GOT3 (cell line): ENCODE measurements at places on chromosomes 5 and 9.

DNA sequence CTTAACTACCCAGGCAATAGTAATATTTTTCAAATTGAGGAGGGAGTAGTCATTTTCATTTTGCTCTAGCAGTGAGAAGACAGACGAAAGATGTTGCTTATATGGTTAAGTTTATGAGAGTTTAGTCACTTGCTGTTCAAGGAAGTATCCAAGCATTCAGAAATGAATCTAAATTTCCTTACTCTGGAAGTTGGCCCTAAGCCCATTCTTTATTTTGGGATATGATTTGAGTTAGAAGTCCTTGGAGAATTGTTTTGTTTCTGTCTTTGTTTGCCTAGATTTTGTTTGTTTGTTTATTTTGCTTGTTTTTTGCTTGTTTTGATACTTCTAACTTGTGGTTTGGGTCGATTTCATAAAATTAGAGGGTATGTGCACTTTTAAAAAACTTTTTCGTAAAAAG, 146.4 kb upstream of the FGF10 start:
- DNase-seq: no peak

- DNase-seq: no peak
These were observed 382.6 kb downstream of the ADGRV1 start for GRCh38 chr5:90941002-90941720.

DNA sequence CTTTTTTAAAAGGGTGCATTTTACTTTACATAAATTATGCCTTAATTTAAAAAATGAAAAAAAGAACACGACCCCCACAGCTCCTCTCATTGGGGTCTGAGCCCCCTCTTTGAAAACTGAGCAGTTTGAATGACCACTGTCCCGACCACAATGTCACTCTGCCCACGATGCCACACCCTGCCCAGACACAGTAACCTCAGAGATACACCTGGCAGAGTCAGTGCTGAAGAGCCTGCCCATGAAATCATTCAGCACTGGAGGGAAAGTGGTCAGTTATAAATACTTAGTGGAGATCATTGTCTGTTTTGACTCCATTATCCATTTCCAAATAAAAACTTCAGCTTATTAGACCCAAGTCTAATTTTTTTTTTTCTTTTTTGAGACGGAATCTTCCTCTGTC, 49.3 kb downstream of the DNAJC21 start:
- DNase-seq: no peak

DNA sequence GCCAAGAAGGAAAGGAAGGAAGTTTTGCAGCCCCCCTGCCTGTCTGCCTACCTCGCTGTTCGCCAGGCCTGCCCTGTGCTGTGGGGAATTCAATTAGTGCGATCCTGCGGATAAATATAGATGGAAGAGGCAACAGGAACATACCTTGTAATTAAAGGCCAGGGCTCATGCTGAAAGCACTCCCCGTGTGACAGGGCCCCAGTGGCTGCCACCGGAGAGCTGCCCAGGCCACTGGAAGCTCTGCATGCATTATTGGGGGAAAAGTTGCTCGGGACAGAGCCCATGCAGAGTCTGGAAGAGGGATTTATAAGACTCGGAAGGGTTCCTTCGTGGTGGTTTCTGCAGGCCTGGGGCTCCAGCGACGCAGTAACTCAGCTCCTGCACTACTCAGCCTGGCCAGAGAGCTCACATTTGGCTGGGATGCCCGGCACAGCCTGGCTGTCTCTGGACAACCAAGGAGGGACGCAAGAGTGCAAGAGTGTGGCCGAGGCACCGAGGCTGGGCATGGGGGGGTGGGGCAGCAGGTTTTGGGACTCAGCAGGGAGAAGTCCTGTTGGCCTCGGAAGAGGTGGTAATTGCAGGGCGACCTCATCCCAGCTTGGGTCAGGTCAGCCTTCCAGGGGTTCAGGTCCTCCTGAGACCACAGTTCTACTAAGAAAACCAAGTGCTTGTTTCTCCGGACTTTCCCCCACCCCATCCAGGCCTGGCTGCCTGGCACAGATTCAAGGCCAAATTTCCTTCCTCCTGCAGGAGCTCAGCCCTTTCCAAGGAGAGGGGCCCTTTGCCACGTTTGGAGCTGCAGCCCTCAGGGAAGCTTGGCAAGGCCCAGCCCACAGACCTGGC, 68.1 kb upstream of the GGTA1 start:
- DNase-seq: no peak

GRCh38 chr5:78243091-78243490, 51.4 kb downstream of the AP3B1 start:
- no peak for DNase-seq

GRCh38 chr5:79069488-79070349, at the start of the genes BHMT2 and DMGDH:
Gene BHMT2, plus strand, starts transcription at chr5:79069767. Its CDS starts 16 bp downstream, at chr5:79069783.
Gene DMGDH, minus strand, starts transcription at chr5:79069674. Its CDS starts 54 bp downstream, at chr5:79069620.
- DNase-seq: peak; percentile 22

DNA sequence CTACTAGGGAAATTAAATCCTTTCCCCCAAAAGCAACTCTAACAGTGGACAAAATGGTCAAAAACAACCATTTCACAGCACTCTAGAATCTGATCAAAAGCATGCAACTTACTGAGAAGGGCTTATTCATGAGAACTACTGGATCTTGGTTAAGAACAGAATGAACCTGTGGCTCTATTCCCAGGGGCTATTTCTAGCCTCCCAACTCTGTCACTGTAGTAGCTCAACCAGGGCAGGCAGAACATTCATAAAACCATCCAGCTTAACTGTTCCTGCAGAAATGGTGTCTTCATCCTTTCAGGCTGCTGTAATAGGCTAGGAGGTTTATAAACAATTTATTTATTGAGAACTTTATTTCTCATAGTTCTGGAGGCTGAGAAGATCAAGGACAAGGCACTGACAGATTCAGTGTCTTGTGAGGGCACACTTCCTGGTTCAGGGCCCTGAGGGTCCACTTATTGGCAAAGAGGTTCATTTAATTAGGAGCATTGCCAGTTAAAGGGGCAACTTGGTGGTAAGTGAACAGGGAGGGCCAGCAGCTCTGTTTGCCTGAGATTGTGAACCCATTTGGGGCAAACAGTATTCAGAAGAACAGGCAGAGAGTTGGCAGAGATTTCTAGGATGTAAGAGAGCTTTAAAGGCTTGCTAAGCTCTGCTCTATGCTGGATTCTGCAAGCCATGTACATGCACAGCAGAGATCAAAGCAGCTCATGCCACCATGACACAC, 238.5 kb upstream of the FBXL7 start:
- DNase-seq: no peak

DNA sequence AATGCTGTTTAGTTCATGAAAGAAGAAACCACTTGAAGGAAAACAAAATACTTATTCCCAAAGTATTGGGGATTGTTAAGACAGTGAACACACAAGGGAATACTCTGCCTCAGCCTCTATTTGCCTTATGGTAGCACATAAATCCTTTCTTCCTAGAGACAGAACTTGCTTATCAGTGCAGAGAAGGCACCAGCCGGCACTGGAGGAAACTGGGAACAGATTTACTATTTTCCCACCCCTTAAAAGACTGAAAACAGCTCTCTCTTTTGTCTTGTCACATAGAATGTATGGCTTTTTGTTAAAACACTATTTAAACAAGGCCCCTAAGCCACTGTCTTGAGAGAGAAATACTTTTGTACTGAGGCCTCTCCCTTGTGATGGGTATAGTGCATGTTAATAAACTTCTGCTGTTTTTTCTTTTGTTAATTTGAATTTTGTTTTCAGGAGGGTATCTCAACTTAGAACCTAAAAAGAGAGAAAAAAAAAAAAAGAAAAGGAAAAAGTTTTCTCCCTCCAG, 40.7 kb upstream of the EDIL3 start:
- DNase-seq: no peak

- DNase-seq: no peak
These were observed 50.1 kb downstream of the MRPL36 start for GRCh38 chr5:1749346-1750124.

- no peak for DNase-seq
These were observed 834.2 kb upstream of the DMAC1 start for GRCh38 chr9:8633784-8634183.

DNA sequence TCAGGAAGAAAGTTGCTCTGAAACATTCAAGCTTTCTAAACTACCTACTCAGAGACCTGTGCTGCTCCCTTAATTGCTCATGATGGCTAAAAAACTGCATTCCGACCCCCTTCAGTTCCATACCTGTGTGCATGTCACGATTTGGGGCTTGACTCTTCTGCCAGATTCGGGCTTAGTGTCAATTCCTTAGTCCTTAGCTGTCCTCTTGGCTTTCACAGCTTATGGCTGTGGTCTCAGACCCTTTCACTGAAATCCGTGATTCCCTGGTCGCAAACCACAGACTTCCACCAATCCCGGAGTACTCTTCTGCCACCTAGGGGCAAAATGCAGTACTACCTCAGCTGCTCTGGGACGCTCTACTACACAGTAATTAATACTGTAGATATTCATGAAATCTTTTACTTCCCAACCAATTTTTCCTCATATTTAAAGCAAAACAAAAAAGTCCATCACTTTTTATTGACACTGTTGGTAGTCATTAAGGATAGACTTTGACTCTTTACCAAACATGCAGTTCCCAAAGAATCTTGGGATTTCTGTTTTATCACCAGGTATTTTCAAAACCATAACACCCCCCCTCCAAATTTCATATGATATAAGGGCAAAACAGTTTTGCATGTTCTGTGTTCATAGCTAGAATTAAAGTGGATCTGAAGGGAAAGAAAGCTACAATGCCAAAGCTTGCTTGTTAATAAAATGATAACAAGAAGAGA, 617.4 kb downstream of the SLCO4C1 start:
- DNase-seq: no peak

- DNase-seq: no peak
These were observed 460 bp upstream of the PBX3 start for GRCh38 chr9:125746774-125747052.

- DNase-seq: no peak
These were observed 605.9 kb upstream of the KLF4 start for GRCh38 chr9:108095496-108095895.

DNA sequence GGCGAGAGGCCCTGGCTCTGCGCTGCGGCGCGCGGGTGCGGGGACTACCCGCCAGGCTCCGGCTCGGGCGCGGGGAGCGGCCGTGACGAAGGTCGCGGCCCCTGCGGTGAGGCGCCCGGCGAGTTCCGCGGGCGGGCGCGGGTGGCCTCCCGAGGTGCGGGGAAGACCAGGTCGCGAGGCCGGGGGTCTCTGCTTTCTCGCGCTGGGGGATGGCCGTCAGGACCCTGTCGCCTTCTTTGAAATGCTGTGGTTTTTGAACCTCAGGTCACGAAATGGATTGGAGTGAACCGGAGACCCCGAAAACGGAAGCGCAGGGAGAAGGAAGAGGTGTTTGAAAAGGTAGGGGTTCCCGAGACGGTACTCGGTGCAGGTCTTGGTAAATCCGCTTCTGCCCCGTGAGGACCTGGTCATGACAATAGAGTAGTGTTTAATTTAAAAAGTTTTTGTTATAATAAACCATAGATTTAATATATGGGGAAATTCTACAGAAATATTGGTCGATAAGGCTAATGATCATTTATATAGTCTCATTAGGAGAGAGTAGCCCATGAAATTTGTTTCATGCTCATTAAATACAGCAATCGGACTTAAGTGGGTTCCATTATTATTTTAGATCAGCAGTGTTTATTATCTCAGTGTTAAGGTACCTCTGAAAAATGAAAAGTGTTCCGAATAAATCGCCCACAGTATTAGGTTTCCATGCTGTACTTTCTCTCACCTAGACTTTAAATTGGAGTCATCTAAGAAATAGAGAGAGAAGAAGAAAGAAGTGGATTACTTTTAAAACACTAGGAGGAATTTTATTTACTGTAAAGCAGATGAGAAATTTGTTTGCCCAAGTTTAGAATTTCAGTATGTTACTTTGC, 279.0 kb downstream of the AOPEP start:
- no peak for DNase-seq

DNA sequence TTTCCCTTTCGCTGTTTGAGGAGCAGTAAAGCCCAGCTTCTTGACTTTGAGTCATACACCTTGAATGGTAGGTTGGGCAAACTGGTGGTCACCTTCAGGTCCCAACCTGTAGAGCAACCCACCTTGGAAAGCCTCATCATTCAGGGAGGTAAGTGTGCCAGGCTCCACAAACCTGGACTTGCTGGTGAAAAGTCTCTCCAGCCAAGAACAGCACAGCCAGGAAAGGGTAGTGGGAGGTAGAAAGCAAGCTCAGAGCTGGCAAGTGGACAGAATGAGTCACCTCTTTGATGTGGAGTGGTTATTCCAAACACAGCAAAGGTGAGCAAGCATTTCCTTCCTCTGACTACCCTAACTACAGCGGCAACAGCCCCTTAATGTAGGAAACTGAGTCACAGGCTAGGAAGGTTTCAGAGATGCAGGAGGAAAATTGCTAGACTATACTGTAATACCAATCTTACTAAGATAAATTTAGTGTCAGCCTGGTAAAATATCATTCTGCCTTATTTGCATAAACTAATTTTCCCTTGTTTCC, 117.5 kb upstream of the MTAP start:
- no peak for DNase-seq
